Stimulated activated CD8-positive, alpha-beta memory T cell treated with anti-CD3 and anti-CD28 coated beads, Interleukin-4, amount 100 ng/mL, for 48 hours (primary cell): ENCODE measurements at places on chromosomes 1 and 21.

GRCh38 chr1:109990302-109990653, 5.7 kb downstream of the AHCYL1 start:
- DNase-seq: no peak

DNA sequence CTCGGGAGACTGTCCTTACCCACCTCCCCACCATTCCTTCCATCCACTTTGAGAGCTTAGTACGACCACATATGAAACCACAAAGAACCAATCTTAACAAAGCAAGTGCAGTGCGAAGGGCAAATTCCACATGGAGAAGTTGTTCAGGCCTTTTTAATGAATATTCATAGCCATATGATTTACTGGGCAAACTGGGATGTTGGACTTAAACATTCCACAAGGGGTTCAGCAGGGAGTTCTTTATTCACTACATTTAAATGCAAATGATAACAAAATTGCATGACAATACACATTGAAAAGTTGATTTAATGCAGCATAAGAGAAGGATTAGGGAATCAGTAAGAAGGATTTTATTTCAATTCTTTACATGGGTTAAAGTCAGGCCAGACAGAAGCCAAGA, 14.7 kb downstream of the NMNAT2 start:
- no peak for DNase-seq

DNA sequence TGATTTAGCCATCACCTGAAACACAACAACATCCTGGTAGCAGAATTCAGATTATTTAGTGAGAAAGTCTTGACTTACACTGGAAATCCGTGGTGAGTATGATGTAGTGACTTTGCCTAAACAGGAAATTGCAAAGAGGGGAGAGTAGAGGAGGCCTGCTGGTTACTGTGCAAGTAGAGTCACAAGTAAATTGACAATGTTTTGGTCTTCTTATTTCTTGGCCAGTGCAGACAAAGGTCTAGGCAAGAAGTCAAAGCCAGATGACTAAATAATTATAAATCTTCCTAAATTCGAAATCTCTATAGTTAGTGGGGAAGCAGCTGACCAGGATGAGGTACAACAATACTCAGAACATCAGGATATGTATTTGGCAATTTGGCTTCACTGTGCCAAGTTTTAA, 159.5 kb upstream of the KCTD3 start:
- no peak for DNase-seq

DNA sequence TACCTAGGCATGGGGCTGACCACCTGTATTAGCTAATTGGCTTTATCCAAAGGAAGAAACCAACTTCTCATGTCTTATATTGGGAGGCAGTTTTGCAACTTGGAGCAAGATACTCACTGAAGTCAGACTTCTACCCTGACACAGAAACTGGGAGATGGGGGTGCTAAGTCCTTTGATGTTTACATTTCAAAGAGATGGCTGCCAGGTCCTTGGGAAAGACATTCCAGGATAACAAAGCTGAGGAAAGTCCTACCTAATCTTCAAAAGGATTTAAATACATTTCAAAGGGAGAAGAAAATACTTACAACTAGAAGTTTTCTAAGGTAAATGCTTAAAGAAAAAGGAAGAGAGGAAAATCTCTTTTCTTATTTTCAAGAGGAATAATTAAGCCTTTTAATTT, 62.1 kb downstream of the FH start:
- DNase-seq: no peak

DNA sequence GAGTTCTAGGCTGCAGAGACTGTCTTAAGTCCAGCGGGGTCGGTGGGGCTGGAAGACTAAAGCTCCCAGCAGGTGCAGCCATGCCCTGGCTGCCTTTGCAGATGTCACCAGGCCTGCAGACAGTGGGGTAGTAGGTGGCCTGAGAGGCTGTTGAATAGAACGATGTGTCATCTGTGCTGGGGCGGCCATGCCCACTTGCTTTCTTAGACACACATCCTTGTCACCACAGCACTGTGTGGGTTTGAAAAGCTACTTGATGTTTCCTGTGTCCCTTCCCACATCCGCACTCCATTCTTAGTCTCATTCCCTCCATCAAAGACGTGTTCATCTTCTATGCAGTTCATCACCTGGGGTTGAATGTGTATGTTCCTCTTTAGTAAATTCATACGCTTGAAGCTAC, 184.5 kb upstream of the TMEM51 start:
- peak; percentile 51 for DNase-seq
